Astrocyte of the hippocampus (primary cell): ENCODE measurements at places on chromosomes 7 and 10.

GRCh38 chr7:133932591-133932990, 194.5 kb upstream of the LRGUK start:
- DNase-seq = no peak

- peak; percentile 60 for DNase-seq
Observed at GRCh38 chr10:82813856-82814255, 938.9 kb downstream of the NRG3 start.

DNA sequence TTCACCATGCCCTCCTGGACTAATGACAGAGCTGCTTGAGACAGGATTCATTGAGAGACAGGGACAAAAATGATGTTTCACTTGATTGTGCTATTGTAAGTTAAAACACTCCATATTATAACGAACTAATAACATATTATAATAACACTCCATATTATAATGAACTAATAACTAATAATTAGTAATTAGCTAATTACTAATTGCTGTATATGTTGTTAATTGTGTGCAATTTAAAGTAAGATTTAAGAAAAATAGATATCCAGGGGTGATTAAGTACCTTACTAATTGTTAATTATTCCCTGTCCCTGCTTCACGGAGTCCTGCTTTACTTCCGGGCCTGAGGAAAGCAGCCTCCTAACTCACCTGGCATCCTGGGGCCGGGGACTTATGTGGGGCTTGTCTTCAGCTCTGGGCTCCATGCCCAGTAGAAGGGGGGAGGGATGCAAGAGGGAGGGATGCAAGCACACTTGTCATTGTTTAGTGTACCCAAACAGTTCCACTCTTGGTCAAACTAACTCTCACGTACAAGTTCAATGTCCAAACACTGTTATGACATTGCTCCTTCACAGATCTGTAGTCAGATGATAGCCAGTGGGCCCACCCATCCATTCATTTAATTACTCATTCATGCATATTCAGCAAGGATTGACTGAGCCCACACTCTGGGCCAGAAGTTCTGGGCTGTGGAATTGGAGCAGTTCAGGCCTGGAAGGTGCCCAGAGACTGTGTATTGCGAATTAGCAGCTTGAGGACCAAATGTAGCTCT, 53.8 kb downstream of the COL13A1 start:
- peak; percentile 51 for DNase-seq

- no peak for DNase-seq
Observed at GRCh38 chr7:80981405-80981804, 62.6 kb upstream of the SEMA3C start.

DNA sequence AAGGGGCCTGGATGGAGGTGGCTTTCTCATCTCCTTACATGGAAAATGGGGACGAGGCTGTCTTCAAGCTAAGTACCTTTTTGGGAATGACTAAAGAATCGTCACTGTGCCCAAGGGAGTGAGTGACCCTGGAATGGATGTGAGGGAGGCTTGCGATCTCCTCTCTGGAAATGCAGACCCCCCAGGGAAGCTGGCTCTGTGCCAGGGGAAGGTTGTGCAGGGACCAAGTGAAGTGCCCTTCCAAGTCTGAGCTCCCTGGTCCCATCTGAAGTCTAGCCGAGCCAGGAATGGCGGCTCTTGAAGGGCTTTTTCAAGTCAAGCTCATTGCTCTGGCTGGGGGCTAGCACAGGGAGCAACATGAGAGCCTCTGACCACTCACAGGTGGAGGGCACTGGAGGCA, 180.9 kb upstream of the LYZL2 start:
- DNase-seq = no peak

GRCh38 chr10:34745244-34745643, 69.9 kb downstream of the PARD3 start:
- DNase-seq = no peak

GRCh38 chr10:132375116-132375794, 21.7 kb upstream of the PWWP2B start:
- no peak for DNase-seq

DNA sequence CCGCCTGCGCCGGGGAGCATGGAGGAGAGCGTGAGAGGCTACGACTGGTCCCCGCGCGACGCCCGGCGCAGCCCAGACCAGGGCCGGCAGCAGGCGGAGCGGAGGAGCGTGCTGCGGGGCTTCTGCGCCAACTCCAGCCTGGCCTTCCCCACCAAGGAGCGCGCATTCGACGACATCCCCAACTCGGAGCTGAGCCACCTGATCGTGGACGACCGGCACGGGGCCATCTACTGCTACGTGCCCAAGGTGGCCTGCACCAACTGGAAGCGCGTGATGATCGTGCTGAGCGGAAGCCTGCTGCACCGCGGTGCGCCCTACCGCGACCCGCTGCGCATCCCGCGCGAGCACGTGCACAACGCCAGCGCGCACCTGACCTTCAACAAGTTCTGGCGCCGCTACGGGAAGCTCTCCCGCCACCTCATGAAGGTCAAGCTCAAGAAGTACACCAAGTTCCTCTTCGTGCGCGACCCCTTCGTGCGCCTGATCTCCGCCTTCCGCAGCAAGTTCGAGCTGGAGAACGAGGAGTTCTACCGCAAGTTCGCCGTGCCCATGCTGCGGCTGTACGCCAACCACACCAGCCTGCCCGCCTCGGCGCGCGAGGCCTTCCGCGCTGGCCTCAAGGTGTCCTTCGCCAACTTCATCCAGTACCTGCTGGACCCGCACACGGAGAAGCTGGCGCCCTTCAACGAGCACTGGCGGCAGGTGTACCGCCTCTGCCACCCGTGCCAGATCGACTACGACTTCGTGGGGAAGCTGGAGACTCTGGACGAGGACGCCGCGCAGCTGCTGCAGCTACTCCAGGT, 29.7 kb downstream of the CHST12 start:
- no peak for DNase-seq

DNA sequence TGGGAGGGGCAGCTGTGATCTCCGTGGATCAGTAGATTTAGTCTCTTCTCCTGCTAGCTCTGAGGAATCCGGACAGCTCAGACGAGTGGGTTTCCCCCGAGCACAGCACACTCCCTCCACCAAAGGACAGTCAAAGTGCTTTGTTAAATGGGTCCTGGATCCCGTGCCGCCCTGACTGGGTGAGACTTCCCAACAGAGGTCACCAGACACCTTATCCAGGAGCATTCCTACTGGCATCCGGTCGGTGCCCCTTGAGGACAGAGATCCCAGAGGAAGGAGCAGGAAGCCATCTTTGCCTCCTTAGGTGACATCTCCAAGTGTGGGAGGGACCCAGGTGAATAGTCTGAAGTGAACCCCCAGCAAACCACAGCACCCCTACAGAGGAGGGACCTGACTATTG, 1148.9 kb downstream of the CNTNAP2 start:
- DNase-seq = no peak
